ENCODE measurements at places on chromosomes 11 and 22. TPM values are rescaled to one million over a fixed set of nuclear protein-coding genes. Genes with fewer than 3 reads are reported as not detected.

- peak; percentile 49 for DNase-seq
These were observed 1.8 kb downstream of the AHNAK start for GRCh38 chr11:62544581-62545436.

DNA sequence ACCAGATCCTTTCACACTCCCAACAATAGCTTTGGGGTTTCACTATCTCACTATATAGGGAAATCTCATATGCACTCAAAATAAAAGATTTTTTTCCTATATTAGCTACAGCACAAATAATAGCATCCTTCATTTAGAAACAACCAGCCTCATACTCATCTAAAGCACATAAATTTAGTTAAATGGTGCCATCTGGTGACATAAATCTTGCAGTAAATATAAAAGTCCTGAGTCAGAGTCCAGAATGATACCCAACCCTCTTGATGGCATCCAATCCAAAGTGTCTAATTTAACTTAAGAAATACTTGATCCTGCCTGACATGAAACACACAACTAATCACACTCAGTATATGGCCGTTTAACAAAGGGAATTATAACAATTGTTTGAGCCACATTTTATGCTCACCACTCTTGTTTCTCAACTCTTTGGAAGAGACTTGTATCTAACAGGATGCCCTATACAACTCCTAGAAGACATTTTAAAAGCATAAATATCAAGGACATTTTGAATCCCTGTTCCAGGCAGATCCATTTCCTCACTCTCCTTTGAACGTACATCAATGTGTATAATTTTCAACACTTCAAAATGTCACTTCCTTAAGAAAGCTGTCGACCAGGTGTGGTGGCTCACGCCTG, 36.2 kb downstream of the DLG2 start:
- no peak for DNase-seq

DNA sequence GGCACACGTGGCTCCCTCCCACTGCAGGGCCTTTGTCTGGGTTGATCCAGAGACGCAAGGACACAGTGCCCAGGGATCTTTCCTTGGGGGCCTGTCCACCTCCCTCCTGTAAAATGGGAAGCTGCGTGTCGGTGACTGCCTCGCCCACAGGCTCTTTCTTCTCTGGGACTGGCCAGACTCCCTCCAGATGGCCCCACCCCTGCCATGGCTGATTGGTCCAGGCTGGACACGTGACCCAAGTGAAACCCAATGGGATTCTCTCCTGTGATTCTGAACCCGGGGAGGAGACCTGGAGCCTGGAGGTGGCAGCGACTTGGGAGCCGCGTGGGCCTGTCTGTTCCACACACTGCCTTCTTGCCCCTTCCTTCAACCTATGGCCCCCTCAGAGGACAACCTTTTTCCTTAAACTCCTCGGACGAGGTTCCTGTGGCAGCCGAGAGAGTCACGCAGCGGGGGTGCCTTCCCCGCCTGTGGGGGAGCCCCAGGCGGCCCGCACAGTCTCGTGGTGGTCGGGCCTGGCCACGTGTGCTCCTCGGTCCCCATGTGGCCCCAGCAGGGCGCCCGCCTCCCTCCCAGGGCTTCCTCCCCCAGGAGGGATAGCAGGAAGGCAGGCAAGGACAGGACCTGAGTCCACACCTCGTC, 12.4 kb upstream of the MPPED1 start:
- DNase-seq = no peak

DNA sequence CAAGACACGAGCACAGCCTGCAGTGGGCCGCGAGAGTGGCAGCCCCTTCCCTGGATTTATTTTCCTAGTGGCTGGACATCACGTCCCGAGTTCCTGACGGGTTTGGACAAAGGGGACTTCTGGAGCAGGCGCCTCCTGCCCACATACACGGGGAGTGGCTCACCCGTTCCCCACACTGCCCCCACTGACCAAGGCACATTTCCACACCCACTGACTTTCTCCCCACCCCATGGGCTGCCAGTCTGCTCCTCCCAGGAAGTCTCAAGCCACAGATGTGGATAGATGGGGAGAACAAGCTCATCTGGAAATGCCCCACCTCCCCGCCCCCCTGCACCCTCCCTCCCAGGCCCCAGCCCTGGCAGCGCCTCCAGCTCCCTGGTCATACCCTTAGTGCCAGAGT, 34.0 kb upstream of the FADD start:
- no peak for DNase-seq

GRCh38 chr11:128484172-128484571, 103.2 kb downstream of the ETS1 start:
- no peak for DNase-seq

- peak; percentile 94 for DNase-seq
These were observed 1.4 kb upstream of the NEAT1 start for GRCh38 chr11:65420979-65421793.

KRTAP5-10 gene
- total RNA-seq = not detected

DNA sequence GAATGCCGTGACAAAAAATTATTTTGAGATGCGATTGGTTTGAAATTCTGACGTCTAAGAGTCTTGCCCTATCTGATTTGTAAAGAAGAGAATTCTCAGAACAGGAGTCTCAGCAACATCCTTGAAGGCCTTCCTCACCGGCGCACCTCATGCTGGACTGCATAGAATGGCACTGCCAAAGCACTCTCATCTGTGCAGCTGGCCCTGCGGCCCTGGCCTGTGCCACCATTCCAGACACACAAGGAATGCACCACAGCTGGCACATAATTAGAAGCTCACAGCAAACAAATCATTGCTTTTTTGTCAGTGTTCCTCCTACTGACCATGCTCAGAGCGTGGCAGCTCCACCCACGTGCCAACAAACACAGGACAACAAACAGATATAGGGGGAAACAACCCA, 166.0 kb downstream of the KIRREL3 start:
- no peak for DNase-seq

DNA sequence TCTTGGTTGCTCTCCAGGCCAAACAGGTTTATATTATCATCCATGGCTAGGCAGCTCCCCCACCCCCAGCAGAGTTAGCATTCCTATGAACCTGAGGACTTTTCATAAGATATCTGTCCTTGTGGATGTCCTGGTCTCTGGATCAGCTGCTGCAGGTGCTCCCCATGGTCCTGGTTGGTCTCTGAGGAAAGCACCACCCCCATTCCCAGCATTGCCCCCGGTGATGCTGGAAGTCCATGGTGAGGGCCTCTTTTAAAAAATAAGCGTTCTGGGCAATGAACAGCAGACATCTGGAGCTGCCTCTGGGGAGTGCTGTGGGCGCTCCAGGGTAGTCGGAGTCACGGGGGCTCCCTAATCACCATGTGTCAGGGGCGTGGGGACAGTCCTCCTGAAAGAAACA, 26.6 kb downstream of the DKK3 start:
- no peak for DNase-seq

GRCh38 chr11:113289431-113290187, 24.8 kb upstream of the TTC12 start:
- peak; percentile 66 for DNase-seq

DNA sequence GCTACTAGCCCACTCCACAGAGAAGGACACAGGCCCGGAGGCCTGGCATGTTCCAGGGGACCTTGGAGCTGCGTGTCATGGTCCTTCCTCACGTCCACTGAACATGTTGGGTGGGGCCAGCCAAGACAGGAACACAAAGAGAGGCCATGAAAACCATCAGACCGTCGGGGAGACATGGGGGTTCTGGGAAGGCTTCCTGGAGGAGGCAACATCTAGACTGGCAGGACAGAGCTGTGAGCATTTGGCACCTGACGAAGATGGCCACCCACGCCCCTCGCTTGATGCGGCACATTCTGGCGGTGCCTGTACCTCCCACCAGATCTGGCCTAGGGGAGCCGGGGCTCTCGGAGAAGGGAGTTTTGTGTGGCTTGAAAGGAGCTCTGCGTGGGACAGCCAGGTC, 24.7 kb upstream of the ARHGAP8 start:
- no peak for DNase-seq

Measured in activated CD8-positive, alpha-beta T cell treated with anti-CD3 and anti-CD28 coated beads, Interleukin-2, amount 10 ng/mL, durations not matched to agents 7 days and 5 days (primary cell).